ENCODE measurements at places on chromosomes 5 and 9. TPM values are rescaled to one million over a fixed set of nuclear protein-coding genes. Genes with fewer than 3 reads are reported as not detected.

Gene SCAI
- 3.9 TPM for total RNA-seq

Gene PCDHA1
- 0.45 TPM for total RNA-seq

- DNase-seq: no peak
These were observed 184.2 kb downstream of the EFNA5 start for GRCh38 chr5:107486489-107486888.

Gene CLIC3
- total RNA-seq: 0.64 TPM

DNA sequence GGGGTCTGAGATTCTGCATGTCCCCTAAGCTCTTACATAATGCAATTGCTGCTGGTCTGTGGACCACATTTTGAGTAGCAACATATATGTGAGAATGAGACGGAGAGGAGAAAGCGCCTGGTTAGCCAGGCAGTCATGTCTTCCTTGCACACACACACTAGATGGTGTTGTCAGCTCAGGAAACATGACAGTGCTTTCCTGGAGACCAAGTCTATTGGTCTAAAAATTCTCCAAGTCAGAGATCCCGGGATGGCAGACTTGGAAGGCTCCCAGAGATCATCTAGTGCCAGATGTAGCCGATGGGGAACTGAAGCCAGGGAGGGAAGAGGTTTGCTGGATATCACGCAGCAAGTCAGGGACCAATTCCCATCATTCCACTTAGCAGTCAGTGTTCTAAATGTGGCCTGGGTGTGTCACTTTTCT is 53.4 kb downstream of the GALNT12 start:
- DNase-seq: peak; percentile 91

Gene CDC20B
- not detected for total RNA-seq

DNA sequence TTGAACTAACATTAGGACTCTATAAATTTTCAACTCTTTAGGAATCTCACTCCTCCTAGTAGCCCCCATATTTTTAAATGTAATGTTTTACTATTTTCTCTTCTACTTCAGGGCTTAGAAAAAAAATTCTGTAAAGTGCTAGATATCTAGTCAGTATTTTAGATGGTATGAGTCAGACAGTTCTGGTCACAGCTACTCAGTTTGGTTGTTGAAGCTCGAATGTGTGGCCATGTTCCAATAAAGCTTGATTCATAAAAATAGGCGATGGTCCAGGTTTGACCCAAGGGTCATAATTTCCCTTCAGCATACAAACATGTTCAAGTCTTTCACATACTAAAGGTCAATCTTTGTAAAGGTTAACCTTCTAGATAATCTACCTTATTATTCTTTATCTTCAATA is 566.0 kb upstream of the CDH18 start:
- no peak for DNase-seq

All from H4 (cell line).